ENCODE measurements at places on chromosomes 11 and 22.

GRCh38 chr11:37748641-37749040 lies 1150.6 kb upstream of the RAG2 start:
- DNase-seq: no peak

DNA sequence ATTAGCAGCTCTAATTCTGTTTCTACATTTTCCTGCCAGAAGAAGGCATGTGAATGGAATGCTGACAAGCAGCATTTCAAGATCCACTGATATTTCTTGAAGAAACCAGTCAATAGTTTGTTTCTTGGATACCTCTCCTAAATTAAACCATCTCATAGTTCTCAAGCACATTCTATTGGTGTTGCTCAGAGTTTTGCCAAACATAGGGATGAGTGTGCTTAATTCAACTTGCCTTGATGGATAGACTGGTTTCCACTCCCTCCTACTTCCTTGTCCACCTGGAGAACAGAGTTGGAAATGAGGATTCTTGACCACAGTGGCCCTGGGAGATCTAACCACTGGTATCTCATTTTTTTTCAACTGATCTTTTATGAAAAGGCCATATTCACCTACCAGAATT lies 29.8 kb upstream of the DDX10 start:
- no peak for DNase-seq

GRCh38 chr11:8339592-8340022 lies 75.9 kb upstream of the LMO1 start:
- DNase-seq: no peak

DNA sequence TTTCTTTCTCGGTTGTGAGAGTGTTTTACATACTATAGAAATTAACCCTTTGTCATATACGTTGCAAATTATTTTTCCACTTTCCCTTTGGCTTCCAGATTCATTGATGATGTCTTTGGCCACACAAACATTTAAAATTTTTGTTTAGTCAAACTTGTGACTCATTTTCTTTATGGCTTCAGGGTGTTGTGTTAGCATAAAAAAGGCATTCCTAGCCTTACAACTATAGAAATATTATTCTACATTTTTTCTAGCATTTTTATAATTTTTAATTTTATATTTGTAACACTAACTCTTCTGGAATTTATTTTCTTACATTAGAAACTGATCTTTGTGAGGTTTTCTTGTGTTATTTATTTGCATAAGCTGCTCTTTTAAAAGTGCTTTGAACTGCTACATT lies 12.1 kb downstream of the GRIA4 start:
- DNase-seq: no peak

DNA sequence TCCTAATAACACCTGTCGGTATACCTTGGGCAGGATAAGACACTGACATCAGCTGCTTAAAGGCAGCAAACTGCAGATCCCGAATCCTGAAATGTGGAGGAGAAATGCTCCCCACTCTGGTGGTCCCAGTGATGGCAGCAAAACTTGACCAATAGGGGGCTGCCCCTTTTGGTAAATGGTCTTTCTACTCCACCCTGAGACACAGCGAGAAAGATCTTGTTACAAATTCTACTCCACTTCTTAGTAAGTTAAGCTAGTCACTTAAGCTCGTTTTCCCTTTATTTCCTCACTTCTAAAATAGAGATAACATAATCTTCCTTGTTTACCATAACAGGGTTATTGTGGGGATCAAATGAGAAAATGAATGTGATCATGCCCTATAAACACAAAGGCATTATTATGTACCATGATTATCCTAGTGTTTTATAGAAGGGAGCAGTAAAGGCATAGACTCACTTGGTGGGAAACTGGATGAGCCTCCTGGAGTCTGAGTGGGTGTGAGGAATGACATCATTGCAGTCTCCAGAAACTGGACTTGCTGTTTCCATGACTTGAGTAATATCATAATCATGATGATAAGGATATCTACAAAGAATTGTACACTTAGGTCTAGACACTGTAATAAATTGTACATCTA lies 50.9 kb downstream of the ENDOD1 start:
- DNase-seq: no peak

GRCh38 chr22:22156716-22157347 lies 87.8 kb upstream of the VPREB1 start:
- peak; percentile 66 for DNase-seq

DNA sequence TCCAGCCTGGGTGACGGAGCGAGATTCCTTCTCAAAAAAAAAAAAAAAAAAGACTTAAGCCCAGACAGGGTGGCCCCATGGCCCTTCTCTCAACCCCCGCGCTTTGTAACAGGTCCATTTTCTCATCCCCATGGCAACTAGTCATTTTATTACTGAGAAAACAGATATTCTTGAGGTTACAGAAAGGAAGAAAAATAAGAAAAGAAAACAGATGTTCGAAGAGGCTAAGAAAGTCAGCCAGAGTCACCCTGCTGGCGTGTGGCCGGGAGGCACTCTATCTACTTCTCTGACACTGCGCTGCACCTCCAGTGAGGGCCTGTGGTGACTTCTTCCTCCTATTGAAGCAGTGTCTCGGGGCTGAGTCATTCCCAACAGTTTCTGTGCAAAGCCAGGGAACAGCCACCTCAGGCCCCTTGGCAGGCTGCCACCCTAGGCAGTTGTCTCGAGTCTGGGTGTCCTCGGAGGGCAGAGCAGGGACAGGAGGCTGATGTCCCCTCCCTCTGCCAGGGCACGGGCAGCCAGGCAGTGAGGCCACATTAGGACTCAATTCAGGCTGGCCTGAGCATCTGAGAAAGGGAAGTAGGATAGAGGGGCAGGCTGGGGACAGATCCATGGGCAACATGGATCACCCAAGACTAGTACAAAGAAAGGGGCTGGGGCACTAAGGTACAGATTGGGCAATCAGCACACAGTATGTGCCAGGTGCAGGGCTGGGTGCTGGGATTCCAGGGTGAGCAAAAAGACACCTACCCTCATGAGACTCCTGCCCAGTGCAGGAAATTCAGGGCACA lies 16.4 kb upstream of the SYVN1 start:
- no peak for DNase-seq

- DNase-seq: no peak
Measured at GRCh38 chr11:69263736-69264052, 30.3 kb upstream of the MYEOV start.

GRCh38 chr22:18075101-18075719 lies 2.6 kb upstream of the PEX26 start:
- no peak for DNase-seq

GRCh38 chr11:46026606-46027293 lies 94.5 kb downstream of the PHF21A start:
- DNase-seq: no peak

DNA sequence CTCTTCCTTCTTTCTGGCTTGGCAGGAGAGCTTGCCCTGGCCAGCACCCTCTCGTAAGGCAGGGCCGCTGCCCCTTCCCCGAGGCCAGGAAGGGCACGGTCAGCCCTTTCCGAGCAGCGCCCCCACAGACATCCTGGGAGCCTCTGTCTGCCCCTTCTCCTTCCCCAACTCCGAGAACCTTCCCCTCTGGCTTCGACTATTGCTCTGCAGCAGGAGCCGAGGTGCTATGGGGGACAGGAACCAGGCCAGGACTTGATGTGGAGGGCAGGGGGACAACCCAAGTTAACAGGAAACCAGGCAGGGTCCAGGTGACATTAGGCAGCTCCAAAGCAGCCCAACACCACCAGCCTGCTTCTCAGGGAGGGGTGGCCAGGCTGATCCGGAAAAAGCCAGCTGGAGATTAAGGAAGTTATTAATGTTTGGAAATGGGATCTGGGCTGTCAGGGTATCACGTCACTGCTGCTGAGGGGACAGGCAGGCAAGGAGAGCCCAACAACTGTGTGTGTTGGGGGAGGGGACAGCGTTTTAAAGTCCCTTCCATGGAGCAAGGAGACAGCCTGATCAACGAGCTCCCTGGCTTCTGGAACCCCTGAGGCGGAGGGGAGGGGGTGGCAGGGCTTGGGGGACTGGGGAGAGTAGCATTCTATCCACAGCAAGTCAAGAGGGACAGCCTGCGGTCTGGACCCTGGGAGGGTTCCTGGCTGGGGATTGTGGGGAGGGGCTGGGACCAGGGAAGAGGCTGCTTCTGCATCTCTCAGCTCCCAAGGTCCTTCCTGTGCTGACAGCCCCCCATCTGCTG lies 27.3 kb downstream of the SYT7 start:
- DNase-seq: no peak

DNA sequence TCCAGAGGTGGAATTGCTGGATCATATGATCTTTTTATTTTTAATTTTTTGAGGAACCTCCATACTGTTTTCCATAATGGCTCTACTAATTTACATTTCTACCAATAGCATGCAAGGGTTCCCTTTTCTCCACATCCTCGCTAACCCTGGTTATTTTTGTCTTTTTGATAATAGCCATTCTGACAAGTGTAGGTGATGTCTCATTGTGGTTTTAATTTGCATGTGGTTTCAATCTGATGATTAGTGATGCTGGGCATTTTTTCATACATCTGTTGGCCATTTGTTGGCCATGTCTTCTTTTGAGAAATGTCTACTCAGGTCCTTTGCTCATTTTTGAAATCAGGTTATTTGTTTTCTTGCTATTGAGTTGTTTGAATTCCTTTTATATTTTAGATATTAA lies 15.4 kb upstream of the OR4D5 start:
- DNase-seq: no peak

GRCh38 chr11:76067099-76067498 lies 139.2 kb downstream of the WNT11 start:
- DNase-seq: no peak

GRCh38 chr11:47007579-47007978 lies 71.0 kb downstream of the CSTPP1 start:
- DNase-seq: no peak

DNA sequence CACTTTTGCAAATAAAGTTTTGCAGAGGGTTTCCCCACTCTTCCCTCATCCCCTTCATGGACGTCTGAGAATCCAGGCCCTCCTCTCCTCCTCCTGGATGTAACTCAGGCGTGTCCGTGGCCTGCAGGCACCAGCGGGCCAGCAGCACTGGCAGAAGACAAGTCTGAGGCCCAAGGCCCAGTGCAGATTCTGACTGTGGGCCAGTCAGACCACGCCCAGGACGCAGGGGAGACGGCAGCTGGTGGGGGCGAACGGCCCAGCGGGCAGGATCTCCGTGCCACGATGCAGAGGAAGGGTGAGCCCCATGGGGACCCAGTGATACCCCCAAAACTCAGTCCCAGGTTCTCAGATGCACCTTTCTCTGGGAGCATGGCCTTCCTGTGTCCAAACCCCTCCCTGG lies 14.4 kb downstream of the TUB start:
- DNase-seq: no peak

DNA sequence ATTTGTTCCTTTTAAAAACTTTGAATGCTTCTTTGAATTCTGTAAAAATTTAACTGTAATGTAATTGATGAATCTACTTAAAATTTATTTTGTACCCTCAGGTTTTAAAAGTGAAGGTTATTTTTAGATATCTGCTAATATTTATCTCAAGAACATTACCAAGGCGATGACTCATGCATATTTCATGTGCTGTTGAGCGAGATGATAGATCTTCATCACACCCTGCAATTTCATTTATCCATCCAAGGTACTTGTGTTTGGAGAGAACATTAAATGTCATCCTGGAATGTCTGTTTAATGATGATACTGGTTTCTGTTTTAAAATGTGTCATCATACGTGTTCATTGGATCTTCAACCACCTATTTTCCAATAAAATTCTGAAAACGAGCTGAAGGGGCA lies 6.7 kb upstream of the OOSP4A start:
- DNase-seq: no peak

DNA sequence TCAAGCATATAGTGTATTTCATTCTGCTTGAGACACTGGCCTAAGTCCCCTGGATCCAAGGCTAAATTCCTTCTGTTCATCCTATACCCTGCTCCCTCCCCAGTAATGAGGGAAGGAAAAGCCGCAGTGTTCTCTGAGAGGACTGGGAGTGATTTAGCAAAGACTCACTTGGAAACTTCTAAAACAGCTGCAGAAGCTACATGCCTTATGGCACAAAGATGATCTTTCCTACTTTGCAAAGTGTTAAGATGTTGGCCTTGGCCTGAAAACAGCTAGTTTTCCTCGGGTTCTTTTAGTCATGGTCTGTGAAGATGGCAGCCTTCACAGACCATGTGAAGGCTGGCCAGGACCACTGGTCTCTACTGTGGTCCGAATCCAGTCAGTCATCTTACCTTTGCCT lies 65.7 kb downstream of the ABTB2 start:
- no peak for DNase-seq

- DNase-seq: no peak
Measured at GRCh38 chr11:87219266-87219665, 181.5 kb downstream of the TMEM135 start.

DNA sequence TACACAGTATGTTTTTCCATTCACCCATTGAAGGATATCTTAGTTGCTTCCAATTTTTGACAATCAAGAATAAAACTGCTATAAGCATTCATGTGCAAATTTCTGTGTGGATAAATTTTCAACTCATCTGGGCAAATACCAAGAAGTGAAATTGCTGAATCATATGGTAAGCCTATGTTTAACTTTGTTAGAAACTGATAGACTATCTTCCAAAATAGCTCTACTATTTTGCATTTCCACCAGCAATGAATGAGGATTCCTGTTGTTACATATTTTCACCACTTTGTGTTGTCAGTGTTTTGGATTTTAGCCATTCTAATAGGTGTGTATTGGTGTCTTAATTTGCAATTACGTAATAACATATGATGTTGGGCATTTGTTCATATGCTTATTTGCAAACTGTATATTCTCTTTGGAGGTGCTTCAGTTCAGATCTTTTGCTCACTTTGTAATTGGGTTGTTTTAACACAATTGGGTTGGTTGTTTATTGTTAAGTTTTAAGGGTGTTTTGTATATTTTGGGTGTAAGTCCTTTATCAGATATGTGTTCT lies 49.2 kb upstream of the FAM181B start:
- no peak for DNase-seq

- no peak for DNase-seq
Measured at GRCh38 chr11:12075822-12076821, 34.3 kb upstream of the MICAL2 start.
